Lung (tissue), 17 donors: ENCODE measurements at places on chromosomes 12 and 14.

DNA sequence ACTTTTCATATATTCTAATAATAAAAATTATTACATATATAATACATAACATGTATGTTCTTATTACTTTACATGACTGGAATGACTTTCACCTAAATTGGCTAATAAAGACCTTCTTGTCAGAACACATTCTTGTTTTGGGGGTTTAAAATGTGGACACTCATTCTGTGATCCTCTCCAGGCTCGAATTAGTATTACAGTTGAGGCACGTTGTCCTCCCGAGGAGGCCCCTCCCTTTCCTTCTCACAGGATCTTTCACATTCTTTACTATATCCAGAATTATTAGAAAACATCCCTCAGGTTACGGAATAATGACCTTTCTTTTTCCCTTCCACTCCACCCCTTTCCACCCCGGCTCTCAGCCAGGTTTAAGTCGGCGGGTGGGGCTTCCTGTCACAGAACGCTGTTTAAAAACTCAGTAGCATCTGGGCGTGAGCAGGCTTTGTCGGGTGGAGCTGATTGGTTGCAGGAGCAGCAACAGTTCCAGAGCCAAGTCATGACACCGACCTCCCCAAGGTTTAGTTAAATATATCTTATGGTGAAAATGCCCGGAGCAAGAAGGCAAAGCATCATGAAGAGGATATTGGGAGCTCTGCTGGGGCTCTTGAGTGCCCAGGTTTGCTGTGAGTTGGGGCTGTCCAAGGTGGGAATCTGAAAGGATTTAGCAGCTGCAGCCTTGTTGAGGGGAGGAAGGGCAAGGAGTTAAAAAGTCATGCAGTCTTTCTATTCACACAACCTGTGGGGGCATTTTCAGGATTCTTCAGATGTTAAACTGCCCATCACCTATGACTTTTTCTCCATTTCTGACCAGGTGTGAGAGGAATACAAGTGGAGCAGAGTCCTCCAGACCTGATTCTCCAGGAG, 396.7 kb upstream of the OR4E1 start:
- peak; percentile 58 for DNase-seq

DNA sequence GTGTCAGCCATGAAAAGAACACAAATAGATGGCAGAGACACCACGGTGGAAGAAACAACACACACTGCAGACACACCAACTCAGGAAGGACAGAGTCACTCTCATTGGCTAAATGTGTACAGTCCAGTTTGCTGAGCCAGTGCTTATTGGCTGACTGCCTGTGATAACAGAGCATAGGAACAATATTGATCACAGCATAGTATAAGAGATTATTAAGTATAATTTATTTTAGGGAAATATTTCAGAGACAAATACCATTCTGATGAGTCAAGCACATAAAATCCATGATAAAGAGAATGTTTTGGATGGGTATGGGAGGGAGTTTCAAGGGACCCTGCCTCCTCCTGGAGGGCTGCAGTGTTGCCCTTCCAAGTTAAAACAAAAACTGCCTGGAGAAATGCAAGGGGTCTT, 50.9 kb downstream of the BTG1 start:
- no peak for DNase-seq

DNA sequence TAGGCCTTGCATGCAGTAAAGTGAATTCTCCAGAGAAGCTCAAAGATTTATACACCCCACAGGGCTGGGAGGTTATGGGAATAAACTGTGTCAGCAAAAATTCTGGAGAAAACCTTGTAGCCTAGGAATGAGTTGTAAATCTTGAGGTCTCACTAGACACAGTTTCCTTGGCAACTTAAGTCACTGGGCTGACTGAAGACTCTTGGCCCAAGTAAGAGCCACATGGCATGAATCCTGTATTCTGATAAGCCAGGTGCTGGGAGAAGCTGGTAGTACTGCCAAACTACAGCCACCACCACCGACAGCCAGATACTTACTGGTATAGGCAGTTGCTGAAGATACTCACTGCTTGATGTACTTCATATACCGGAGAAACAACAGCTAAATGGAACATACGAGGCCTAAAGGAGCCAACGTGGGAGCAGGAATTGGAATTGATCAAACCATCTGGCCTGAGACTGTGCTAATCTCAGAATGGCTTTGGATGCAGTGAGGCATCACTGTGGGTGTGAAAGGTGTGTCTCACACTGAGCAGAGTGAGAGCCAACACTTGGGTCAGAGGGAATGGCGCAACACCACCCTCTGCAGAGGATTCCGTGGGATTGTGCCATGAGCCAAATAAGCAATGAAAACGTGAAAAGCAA, 102.8 kb upstream of the TMCC3 start:
- no peak for DNase-seq

DNA sequence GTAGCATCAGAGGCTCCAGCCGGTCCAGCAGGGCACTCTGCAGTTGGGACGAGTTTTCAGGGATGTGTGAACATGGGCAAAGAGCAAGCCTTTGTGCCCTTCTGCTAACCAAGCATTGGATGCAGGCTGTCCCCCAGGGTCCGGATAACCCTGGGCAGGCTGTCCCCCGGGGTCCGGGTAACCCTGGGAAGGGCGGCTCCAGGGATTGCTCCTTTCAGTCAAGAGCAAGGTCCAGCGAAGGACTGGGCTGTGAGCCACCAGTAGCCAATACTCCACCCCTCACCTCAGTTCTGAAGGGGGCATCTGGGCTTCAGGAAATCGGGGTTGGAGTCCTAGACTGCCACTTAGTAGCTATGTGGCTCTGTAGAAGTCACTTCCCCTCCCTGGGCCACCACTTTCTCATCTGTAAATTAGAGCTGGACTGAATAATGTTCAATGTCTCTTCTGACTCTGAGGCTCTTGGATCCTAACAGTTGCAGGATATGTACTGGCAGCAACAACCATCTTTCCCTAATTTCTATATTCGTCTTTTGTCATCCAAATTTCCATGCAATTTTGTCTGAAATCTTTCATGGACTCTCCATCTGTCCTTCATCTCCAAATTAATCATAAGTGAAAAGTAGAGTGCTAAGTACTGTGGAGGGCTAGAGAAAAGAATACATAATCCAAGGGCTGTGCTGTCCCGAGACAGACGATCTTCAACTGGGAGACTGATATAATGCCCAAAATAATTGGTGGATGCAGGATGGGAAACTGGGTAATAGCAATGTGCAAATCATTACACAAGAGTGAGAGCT, 137.4 kb upstream of the NTF3 start:
- no peak for DNase-seq

DNA sequence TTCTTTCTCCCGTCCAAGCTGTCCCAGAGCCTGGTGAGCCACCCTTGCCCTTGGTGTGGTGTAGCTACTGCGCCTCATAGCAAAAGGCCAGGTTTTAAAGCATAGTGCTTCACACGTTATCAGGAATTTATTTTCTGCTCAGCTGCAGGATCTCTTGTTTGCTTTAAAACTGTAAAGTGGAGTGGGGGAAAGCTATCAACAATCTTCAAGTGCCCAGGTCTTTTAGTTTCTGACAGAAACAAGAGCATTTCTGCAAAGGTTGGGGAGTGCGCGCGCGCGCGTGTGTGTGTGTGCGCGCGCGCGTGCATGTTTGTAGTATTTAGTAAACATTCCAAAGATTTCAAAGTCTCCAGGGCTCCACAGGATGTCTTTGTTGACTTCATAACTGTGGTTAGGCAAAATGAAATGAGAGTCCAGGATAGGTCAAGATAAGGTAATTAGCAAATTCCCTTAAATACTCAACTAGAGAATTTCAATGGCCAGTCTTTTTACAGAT, 45.5 kb downstream of the EML1 start:
- DNase-seq = peak; percentile 69

DNA sequence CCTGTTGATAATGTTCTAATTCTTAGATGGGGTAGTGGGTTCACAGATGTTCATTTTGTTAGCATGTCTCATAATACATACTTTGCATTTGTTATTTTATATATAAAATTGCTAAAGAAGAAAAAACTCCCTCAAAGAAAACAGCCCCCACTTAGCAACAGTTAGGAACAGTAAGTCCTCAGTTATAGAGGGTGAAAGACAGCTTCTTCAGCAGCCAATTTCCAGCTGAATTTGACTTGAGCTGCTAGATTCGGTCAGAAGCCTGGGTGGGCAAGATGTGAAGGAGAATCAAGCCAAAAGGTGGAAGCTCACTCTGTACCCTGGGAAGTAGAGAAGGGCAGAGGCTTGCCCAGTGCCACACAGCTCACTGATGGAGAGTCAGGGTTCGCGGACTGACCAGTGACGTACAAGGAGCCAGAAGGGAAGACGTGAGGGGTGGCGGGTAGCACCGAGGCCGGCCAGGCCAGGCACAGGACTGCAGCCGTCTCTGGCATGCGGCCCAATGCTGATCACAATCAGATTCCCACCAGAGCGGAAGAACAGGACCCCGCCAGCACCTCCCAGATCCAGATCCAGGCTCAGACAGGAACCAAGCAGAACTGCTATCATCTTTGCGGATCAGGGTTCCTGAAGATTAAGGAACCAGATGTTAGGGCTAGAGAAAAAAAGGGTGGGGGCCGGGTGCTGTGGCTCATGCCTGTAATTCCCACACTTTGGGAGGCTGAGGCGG, 30.4 kb upstream of the VWF start:
- DNase-seq = no peak

DNA sequence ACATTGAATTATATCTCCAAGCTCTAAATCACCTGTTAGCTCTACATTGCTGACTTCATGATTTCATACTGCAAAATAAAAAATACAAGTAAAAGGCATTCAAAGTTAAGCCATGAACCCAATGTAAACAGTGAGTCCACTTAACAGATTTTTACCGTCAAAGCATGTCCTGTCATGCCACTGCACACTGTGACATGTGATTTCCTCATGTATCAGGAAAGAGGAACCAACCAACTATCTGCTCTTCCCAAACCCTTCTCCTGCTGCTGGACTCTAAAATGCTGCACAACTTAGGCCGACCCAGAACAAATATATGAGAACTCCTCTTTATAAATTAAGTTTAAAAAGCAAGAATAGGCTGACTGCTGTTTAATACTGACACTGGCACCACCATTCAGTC, 37.5 kb downstream of the TM7SF3 start:
- DNase-seq = no peak

DNA sequence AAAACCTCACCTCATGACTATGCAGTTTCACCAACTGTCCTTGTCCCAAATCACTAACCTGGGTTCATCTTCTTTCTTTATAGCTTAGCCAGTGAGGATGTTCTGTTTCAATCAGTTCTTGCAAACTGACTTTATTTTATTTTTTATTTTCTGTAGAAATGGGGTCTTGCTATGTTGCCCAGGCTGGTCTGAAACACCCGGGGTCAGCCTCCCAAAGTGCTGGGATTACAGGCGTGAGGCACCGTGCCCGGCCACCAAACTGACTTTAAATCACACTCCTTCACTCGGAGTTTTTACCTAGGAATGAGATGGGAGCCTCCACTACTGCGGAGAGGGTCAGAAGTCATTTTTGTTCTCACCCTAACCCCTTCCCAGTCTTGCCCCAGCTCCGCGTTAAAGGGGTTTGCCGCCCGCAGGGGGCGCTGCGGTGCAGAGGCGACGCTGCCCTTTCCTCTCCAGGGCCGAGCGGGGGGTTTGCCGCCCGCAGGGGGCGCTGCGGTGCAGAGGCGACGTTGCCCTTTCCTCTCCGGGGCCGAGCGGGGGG, 7.0 kb upstream of the B4GALNT3 start:
- no peak for DNase-seq

DNA sequence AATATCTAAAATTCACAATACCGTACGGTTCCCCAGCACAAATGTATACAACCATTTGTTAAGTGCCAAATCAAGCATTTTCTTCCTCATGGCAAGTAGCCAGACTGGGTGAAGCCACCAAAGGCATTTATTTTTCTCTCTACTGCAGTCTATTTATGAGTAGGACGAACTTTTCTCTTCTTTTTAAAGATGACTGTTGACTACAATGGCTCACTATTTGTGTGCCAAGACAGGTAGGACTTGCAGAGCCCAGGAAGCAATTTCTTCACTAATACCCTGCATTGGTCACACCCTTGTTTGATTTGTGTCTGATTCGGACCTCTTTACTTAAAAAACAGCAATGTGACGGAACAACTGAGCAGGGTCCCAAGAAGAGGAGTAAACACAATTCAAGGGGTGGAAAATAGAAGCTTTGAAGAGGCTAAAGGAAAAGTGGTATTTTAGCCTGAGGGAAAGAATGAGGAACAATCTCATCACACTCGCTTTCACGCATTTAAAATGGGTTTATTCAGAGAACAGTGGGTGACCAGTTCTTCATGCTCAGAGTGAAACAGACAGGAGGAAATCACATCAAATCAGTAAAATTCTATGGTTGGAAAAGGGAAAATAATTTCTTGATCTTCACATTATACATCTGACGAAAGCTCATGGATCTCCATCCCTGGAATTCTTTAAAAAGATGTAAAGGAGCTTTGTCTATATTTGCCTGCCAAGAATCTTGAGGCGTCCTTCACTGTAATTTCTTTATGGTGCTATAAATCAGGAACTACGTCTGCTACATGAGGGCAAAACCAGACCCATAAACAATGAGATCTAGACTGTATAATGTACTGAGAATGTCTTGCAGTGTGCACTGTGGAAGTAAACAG, 183.8 kb downstream of the PPM1H start:
- no peak for DNase-seq

GRCh38 chr12:43836475-43836989, 651 bp downstream of the TMEM117 start:
- peak; percentile 62 for DNase-seq

- DNase-seq = no peak
Measured at GRCh38 chr12:113002155-113002554, 23.8 kb downstream of the OAS2 start.

DNA sequence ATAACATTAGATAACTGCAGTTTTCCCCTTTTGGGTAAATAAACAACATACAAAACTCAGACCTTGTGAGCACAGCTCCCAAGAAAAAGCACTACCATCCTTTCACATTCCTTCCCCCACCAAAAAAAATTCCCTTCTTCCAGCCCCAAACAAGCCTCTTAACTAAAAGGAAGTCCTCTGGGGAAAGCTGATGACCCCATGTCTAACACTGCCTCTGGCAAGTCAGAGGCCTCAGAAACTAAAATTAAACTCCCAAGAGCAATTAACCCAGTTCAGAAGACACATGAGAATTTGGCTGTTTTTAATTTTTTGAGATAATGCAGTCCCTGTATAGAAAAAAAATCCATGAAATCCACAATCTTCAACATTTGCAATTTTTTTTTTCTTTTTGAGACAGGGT, 127.7 kb downstream of the SPTSSA start:
- no peak for DNase-seq

- no peak for DNase-seq
Measured at GRCh38 chr12:50231346-50231745, 52.0 kb downstream of the LIMA1 start.

DNA sequence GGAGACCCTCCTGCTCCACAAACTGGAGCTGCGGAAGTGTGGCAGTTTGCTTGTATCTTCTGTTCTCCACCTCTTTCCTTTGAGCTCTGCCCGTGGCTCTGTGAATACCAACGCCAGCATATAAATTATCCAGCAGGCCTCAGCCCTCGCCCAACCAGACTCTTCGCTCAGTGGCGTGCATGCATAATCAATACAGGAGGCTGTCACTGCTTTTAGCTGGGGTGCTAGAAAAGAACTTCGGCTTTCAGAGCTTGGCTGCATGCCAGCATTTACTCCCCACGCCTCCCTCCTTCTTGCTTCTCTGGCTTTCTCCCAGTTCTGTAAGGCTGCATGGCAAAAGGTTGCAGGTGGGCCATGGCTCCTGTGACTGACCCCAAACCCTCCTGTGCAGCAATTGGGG, 26.9 kb downstream of the NRXN3 start:
- no peak for DNase-seq
